ENCODE measurements at places on chromosomes 7 and 10.
A peak's percentile ranks its signal among the peaks of the same experiment; 100 is the strongest.

GRCh38 chr7:133976140-133976539 lies 151.0 kb upstream of the LRGUK start:
- no peak for DNase-seq

DNA sequence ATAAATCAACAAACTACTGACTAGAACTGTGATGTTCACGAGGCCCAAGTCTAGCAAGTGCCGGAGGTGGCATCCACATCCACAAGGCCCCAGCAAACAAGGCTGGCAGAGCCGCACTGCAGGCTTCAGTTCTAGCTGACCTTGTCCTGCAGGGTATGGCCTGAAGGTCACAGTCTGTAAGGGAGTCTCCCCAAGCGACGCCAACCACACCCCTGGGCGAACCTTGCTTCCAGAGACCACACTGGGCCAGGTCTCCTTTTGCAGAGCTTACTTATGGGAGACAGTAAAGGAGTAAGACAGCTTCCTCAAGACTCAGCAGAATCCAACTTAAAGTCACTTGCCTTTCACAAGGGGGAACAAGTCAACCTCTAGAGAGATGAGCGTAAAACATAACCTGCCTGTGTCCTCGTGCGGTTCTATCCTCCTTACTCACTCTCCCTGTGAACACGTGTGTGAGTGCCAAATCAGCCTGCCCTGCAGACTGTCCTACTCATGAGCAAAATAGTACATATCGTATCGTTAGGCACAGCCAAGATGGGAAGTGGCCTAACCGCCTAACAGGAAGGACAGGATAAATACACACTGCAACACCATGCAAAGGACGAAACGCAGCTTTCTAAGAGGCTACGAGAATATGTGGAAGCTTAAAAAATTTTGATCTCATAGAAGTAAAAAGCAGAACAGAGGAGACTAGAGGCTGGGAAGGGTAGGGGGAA lies 22.7 kb downstream of the FAM53B start:
- no peak for DNase-seq

GRCh38 chr10:91682912-91683311 lies 50.0 kb upstream of the PPP1R3C start:
- DNase-seq: peak; percentile 38

- DNase-seq: no peak
Measured at GRCh38 chr10:89302625-89303024, 779 bp downstream of the IFIT2 start.

DNA sequence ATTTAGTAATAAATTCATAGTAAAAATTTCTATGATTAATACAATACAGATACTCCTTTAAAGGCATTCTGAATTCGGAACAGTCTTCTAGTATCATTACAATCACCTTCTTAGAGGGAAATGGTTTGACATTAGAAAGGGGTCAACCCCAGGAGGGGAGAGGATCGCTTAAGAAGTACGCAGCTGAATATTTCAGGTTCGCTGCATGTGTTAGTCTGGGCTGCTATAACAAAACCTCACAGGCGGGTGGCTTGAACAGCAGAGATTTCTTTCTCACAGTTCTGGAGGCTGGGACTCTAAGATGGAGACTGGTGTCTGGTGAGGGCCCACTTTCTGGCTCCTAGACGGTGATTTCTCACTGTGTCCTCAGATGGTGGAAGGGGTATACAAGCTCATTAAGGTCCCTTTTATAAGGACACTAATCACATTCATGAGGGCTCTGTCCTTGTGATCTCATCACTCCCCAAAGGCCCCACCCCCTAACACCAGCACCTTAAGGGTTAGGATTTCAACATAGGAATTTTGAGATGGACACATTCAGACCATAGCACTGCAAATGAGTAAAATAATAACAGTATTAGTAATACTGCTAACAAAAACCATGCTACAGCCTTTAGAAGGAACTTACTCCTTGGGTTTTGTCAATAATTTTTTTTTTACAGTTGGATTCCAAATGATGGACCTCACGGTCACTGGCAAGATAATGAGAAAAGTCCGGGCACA lies 34.0 kb downstream of the GNA12 start:
- no peak for DNase-seq

- no peak for DNase-seq
Measured at GRCh38 chr7:108059526-108059925, 56.6 kb upstream of the LAMB1 start.

DNA sequence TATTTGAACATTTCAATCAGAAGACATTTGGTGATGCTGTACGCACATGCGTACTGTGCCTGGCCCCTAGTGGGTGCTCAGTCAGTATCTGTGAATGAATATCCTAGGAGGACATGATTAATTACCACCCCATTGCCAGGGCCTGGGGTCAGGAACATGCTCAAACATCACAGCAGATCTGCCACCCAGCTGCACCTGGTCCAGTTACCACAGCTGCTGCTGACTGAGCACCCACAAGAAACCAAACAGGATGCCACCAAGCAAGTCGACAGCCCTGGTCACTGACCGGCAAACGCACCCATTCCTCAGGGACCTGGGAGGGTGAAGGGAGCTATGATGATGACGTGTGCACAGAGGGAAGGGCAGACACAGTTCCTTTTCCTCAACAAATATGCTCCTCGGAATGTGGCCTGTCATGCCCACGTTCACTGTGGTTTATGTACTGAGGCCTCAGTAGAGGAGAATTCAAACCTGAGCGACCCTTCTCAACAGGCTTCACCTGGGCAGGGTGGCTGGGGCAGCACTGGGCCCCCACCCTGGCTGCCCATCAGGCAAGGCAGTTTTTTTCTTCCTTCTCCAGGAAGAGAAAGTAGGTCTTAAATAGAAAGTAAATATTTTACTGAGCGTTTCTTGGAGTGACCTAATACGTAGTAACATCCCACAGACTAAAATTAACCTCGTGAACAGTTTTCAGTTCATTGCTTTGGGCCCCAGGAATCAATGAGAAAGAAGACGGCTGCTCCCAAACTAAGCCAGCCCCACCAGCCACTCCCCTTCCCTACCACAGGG lies 13.4 kb downstream of the CTBP2 start:
- DNase-seq: no peak

- DNase-seq: no peak
Measured at GRCh38 chr10:126066456-126066855, 170.1 kb downstream of the FANK1 start.

- no peak for DNase-seq
Measured at GRCh38 chr7:4307316-4308204, 374.5 kb upstream of the FOXK1 start.

DNA sequence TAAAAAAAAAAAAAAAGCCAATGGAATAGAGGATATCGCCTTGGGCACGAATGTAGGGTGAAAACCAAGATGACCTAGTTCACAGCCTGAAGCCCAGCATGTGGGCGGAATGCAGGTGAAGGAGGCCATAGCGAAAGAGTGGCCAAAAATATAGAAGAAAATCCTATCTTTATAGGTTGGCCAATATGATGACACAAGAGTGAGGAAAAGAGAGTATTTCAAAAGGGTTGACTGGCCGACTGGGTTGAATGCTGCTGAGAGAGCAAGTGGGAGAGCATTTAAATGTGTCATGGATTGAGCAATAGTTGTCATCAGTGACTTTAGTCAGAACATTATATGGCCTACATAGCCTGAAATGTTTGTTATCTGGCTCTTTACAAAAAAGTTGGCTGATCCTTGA lies 17.2 kb upstream of the GLI3 start:
- DNase-seq: peak; percentile 61

- DNase-seq: no peak
Measured at GRCh38 chr10:116251602-116252395, 21.2 kb downstream of the GFRA1 start.

DNA sequence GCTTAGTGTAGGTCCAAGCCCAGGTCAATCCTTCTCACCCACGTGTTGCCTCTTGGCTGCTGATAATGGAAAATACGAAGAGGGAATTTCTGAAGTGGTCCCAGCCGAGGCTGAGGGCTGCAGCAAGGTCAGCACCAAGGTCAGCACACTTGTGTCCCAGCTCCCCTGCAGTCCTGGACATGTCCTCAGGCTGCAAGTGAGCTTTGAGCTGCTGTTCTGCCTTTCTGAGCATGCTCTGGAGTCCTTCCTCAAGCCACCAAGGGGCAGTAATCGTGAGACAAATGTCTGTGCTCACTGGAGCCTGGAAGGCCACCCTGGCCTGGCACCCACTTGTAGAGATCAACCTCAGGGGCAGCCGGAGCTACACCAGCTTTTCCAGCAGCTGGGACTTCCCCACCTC lies 28.3 kb downstream of the DRGX start:
- DNase-seq: no peak

- DNase-seq: no peak
Measured at GRCh38 chr7:156589808-156590207, 50.8 kb upstream of the RNF32 start.

DNA sequence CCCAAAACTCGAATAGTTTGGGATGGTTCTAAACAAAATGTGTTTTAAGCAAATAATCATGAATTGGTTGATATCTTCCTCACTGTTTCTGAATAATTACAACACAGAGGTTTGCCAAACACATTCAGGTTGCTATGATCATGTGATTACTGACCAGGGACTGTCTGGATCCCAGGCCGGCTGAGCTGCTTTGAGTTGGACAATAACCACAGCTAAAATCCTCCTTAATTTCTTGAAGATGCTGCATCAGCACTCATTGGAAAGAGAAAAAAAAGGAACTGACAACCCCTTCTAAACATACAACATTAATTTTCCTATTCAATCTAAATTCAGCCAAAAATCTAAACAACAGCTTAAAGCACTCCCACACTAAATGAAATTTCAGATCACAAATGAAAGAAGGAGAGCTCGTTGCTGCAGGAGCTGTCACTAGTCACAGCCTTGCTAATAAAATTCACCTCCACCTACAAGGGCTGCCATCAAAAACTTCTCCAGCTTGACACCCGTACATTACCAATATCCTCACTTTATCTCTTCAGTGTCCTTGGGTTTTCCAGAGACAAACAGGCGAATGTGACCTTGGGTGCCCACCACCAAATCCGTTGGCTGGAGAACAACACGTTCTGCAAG lies 560.2 kb downstream of the KCNMA1 start:
- DNase-seq: no peak

- no peak for DNase-seq
Measured at GRCh38 chr10:94192333-94192732, 170.4 kb downstream of the NOC3L start.

GRCh38 chr10:86758189-86759072 lies 2.0 kb downstream of the BMPR1A start:
- DNase-seq: no peak
